Activated CD8-positive, alpha-beta T cell treated with anti-CD3 and anti-CD28 coated beads for 36 hours (primary cell): ENCODE measurements at places on chromosomes 7 and 10. TPM values are rescaled to one million over a fixed set of nuclear protein-coding genes. Genes with fewer than 3 reads are reported as not detected.
A peak's percentile ranks its signal among the peaks of the same experiment; 100 is the strongest.

DNA sequence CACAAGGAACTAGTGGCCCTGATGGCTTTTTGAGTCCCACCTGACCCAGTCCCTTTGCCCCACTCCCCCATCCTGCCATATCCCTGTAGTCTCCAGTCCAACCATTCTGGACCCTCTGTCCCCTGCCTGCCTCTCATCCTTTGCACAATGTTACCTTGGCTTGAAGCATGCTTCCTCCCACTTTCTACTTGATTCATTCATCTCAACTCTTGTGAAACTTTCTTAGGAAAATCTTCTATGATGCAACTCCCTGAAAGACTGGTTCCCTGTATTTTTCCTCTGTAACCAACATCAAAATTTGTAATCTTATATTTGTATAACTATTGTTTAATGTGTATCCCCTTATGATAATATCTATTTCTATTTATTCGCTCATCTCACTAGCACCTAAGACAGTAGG is 151.5 kb downstream of the LRRTM3 start:
- H3K27ac ChIP-seq, result no peak overlapping the region
- no peaks in the 10 kb centered on the region for H3K27me3 ChIP-seq
- no peak for DNase-seq
- no peaks in the 10 kb centered on the region for H3K36me3 ChIP-seq

DNA sequence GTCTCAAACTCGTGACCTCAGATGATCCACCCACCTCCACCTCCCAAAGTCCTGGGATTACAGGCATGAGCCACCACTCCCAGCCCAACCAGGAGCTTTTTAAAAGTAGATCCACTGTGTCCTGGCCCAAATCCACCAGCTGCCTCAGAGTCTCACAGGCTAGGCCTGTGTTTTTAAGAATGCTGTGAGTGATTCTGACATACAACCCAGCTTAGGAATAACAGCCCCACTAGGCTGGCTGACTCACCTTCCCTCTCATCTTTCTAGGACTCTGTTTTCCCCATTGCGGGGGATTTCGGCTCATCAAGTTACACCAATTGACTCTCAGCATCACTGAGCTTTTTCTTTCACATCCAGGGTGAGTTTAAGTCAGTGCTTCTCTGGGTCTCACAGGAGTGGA is 207.6 kb downstream of the SKIDA1 start:
- no peak overlapping the region for H3K27ac ChIP-seq
- H3K4me3 ChIP-seq, result no peak overlapping the region
- no peaks in the 10 kb centered on the region for H3K4me1 ChIP-seq
- no peak for DNase-seq

- H3K36me3 ChIP-seq, result no peaks in the 10 kb centered on the region
- H3K4me1 ChIP-seq, result no peaks in the 10 kb centered on the region
- no peak for DNase-seq
- H3K27me3 ChIP-seq, result peaks cover 4% of the 10 kb centered on the region
- H3K27ac ChIP-seq, result no peak overlapping the region
These were observed 210.1 kb downstream of the KIAA1217 start for GRCh38 chr10:24419066-24419465.

GRCh38 chr7:142516038-142516501 is 233.2 kb upstream of the PRSS1 start:
- H3K36me3 ChIP-seq, result no peaks in the 10 kb centered on the region
- peak overlapping the region; percentile 35 for H3K27ac ChIP-seq
- H3K4me1 ChIP-seq, result peaks cover 35% of the 10 kb centered on the region
- peak; percentile 49 for DNase-seq
- H3K4me3 ChIP-seq, result no peak overlapping the region

- H3K4me1 ChIP-seq, result no peaks in the 10 kb centered on the region
- no peaks in the 10 kb centered on the region for H3K36me3 ChIP-seq
- no peak overlapping the region for H3K4me3 ChIP-seq
These were observed 103.7 kb downstream of the HECTD2 start for GRCh38 chr10:91513598-91514424.

Gene TFPI2
- total RNA-seq, result not detected

DNA sequence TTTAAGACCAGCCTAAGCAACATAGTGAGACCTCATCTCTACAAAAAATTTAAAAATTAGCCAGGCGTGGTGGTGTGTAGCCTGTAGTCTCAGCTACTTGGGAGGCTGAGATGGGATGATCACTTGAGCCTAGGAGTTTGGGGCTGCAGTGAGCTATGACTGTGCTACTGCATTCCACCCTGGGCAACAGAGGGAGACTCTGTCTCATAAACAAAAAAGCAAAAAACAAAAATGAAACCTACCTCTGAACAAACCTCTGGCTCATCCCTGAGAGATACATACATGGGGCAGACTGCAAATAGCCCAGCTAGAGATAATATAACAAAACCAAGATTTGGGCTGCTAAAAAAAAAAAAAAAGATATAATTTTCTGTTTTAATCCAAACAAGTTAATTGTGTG is 19.5 kb downstream of the C10orf67 start:
- no peak overlapping the region for H3K4me3 ChIP-seq
- H3K36me3 ChIP-seq, result no peaks in the 10 kb centered on the region
- H3K27ac ChIP-seq, result no peak overlapping the region

GRCh38 chr10:91512458-91512857 is 102.3 kb downstream of the HECTD2 start:
- DNase-seq, result no peak
- H3K27ac ChIP-seq, result no peak overlapping the region
- H3K36me3 ChIP-seq, result no peaks in the 10 kb centered on the region
- H3K27me3 ChIP-seq, result no peaks in the 10 kb centered on the region
- no peak overlapping the region for H3K4me3 ChIP-seq
- no peaks in the 10 kb centered on the region for H3K4me1 ChIP-seq

Gene SFTPA2
- total RNA-seq, result not detected

DNA sequence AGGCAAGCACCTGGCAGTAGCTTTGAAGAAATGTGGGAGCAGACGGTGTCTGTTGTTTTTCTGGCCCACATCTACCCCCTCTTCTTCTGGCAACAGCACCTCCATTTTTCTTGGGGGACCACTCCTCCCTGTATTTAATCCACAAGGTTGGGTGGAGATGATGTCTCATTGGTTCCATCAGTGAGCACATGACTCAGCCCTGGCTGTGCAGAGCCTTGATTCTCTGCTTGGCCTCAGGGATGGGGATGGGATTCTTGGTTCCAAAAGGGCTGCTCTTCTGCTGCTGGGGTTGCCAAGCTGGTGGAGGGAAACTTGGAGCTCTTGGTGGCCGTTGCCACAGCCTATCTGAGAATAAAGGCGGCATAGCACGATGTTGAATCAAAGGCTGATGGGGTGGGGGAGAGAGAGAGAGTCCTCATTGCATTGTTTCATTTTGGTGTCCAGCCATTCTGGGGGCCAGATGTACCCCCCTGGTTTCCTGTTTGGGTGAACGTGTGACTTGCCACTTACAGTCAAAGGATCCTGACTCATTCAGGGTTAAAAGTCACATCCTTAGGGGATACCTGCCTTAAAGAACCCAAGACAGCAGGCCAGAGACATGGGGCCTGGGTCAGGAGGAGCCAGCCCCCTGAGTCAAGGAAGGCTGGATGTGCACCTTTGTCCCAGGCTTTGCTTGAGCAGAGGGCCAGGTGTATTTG is 25.9 kb downstream of the GRK5 start:
- peaks cover 21% of the 10 kb centered on the region for H3K36me3 ChIP-seq
- H3K27me3 ChIP-seq, result no peaks in the 10 kb centered on the region
- no peak overlapping the region for H3K4me3 ChIP-seq

Gene ITPRID1
- not detected for total RNA-seq

Gene OPN4
- total RNA-seq, result not detected

Gene SUGCT
- 1.6 TPM for total RNA-seq

GRCh38 chr7:26813432-26813831 is 51.0 kb downstream of the SKAP2 start:
- H3K4me1 ChIP-seq, result no peaks in the 10 kb centered on the region
- H3K27ac ChIP-seq, result no peak overlapping the region
- H3K27me3 ChIP-seq, result peaks cover 1% of the 10 kb centered on the region
- H3K36me3 ChIP-seq, result no peaks in the 10 kb centered on the region

Gene ARHGAP22
- total RNA-seq, result not detected

DNA sequence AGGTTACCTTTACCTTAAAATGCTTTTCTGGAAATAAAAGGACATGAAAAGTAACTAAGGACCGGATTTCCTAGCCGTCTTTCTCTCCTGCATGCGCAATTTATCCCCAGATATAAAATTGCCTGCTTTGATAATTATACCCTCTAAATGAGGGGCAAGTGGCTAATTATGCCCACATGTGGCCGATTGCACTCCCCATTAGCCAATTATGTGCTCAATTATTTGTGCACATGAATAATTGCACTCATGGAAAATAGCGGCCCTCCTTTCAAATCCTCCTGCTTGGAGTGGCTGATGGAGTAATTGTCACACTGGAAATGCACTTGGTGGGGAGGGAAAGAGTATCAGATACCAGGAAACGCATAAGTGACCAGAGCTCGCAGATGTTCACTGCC is 66.4 kb upstream of the ATRNL1 start:
- no peaks in the 10 kb centered on the region for H3K4me1 ChIP-seq
- peaks cover 2% of the 10 kb centered on the region for H3K27me3 ChIP-seq
- no peaks in the 10 kb centered on the region for H3K36me3 ChIP-seq

Gene SPDYE8
- total RNA-seq, result not detected

Gene AASS
- total RNA-seq, result 0.76 TPM

DNA sequence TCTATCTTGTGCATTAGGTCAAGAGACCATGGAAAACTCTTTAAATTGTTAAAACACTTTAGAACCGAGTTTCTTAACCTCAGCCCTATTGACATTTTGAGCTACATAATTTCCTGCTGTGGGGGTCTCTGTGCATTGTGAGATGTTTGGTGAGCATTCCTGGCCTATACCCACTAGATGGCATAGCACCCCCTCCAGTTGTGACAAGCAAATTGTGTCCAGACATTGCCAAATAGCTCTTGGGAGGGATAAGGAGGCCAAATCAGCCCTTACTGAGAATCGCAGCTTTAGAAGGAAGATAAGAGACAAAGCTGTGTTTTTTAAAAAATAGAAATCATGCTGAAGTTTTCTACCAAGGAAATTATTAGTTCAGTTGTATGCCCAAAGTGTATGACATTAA is 1158.5 kb upstream of the C7orf33 start:
- no peaks in the 10 kb centered on the region for H3K4me1 ChIP-seq
- no peak for DNase-seq
- H3K36me3 ChIP-seq, result no peaks in the 10 kb centered on the region
- H3K4me3 ChIP-seq, result no peak overlapping the region
- no peak overlapping the region for H3K27ac ChIP-seq

DNA sequence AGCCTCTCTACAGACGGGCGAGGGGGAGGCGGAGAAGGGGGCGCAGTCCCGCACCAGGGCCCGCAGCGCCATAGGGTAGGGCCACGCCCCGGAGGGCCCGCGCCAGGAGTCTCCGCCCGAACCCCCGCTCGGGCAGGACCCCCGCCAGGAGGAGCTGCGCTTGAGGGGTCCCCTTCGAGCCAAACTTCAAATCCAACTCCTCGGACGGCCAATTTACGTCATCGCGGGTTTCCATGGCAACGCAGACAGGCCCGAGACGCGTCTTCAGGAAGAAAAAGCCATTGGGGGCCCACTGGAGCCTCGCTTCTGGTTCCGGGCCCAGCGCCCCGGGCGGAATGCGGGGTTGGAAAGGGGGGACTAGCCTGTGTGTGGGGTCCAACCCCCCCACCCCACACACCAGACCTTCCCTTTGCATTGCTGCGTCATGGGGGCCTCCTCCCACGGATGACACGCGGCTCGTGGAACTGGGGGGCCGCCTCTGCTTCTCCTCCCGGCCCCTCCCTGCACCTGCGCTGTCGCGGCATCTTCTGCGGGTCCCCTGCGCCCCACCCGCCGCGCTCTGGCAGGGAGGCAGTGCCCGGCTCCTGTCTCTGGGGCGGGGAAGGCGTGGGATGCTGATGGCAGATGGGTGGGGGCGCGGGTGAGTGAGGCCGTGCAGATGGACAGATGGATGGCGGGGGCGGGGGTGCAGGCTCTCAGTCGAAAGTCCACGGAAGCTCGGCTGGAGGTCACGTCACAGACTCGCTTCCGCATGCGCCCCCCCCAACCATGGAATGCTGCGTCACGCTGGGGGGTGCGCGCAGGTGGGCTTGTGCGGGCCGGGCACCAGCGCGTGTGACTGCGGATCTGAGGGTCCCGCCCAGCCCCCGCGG is 1.2 kb downstream of the CALY start:
- no peak overlapping the region for H3K27ac ChIP-seq
- peak; percentile 90 for DNase-seq
- H3K4me3 ChIP-seq, result peak overlapping the region; percentile 48
- no peaks in the 10 kb centered on the region for H3K36me3 ChIP-seq
- peaks cover 8% of the 10 kb centered on the region for H3K4me1 ChIP-seq
- peaks cover 22% of the 10 kb centered on the region for H3K27me3 ChIP-seq

GRCh38 chr7:140425718-140426117 is 21.9 kb downstream of the RAB19 start:
- DNase-seq, result no peak
- no peaks in the 10 kb centered on the region for H3K4me1 ChIP-seq
- no peaks in the 10 kb centered on the region for H3K27me3 ChIP-seq
- no peak overlapping the region for H3K4me3 ChIP-seq

DNA sequence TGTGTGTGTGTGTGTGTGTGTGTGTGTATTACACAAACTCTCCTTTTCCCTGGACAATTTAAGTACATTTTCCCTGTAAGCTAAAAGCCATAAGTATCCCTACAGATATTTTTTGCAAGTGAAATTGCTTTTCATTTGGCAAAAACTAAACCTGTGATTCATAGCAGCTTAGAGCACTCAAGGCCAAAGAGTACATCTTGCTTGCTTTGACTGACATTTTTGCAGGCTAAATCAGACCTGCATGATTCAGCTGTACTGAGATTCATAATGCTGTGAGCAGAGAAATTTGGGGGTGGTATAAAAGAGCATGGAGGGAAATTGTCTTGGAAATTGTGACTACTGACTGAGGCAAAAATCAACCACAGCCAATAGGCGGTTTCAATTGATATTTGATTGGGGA is 500.4 kb downstream of the GFRA1 start:
- H3K4me1 ChIP-seq, result no peaks in the 10 kb centered on the region
- H3K36me3 ChIP-seq, result no peaks in the 10 kb centered on the region
- DNase-seq, result no peak
- no peaks in the 10 kb centered on the region for H3K27me3 ChIP-seq
- no peak overlapping the region for H3K4me3 ChIP-seq
- H3K27ac ChIP-seq, result no peak overlapping the region

DNA sequence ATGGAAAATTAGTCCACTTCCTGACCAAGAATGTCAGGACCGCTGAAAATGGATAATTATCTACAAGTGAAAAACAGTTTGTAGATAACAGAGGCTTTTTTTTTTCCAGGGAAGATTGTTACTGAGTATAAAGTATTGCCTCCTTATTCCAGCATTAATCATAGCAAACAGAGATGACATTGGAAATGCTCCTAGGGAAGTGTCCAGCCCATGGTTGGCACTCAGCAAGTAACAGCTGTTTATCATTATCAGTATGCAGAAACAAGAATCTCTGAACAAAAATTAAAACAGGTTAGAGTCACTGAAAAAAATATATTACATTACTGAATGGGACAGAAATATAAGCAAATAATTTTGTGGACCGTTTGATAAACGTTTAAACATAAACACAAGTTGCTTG is 14.6 kb downstream of the FGL2 start:
- H3K4me3 ChIP-seq, result no peak overlapping the region
- H3K36me3 ChIP-seq, result no peaks in the 10 kb centered on the region
- DNase-seq, result no peak
- no peak overlapping the region for H3K27ac ChIP-seq
- H3K4me1 ChIP-seq, result peaks cover 2% of the 10 kb centered on the region
- H3K27me3 ChIP-seq, result no peaks in the 10 kb centered on the region

- no peak for DNase-seq
- H3K27me3 ChIP-seq, result no peaks in the 10 kb centered on the region
- H3K27ac ChIP-seq, result no peak overlapping the region
- no peaks in the 10 kb centered on the region for H3K4me1 ChIP-seq
- no peak overlapping the region for H3K4me3 ChIP-seq
These were observed 79.1 kb upstream of the MYL10 start for GRCh38 chr7:101708223-101708622.
